ENCODE measurements at places on chromosomes 5 and 9.

DNA sequence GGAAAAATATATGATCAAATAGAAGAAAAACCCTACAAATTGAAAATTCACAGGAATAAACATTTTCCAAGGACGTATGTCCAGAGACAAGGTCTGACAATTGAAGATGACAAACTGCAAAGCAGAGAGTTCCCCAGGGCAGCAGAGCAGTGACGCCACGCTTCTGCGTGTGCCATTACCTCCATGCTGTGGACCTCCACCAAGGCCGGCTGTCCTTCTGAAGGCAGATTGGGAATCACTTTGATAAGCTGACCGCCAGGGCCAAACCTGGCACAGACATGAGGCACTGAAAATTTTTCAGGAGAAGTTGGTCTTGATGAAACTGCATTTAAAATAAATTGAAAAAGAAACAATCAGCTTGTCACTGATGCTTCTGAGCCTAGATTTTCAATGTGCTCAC is 18.6 kb downstream of the SEC16A start:
- DNase-seq = no peak

DNA sequence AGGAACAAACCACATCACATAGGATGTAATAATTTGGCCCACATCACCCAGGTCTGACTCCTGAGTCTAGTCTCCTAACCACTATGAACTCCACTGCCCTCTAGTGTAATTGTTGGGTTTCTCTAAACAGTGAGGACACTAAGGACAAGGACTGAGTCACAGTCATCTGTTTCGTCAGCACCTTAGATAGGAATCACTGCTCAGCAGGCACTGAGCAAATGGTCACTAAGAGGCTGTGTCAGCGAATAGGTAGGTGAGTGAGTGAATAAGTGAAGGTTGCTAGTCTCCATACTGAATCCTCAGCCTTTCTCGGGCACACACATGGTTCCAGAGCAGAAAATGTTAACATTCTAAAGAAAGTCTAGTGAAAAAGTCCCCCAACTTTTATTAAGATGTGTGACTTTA is 278.6 kb downstream of the SPOCK1 start:
- DNase-seq = peak; percentile 71

DNA sequence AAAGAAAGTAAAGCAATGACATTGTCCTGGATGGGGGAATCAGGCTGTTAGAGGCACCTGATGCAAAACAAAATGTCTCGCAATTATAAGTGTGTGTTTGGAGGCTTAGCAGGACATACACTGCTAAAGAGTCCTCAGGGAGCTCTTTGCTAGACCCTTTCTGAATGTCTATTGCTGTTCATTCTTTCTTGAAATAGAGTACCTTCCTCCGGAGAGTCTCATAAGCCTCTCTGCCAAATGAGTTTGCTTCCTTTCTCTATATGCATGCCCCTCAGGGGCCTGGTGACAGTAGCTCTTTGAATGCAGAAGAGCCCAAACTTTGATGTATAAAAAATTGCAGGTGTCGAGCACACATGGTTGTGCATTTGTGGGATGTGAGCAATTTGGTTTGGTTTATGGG is 26.4 kb upstream of the ADAMTSL1 start:
- no peak for DNase-seq

DNA sequence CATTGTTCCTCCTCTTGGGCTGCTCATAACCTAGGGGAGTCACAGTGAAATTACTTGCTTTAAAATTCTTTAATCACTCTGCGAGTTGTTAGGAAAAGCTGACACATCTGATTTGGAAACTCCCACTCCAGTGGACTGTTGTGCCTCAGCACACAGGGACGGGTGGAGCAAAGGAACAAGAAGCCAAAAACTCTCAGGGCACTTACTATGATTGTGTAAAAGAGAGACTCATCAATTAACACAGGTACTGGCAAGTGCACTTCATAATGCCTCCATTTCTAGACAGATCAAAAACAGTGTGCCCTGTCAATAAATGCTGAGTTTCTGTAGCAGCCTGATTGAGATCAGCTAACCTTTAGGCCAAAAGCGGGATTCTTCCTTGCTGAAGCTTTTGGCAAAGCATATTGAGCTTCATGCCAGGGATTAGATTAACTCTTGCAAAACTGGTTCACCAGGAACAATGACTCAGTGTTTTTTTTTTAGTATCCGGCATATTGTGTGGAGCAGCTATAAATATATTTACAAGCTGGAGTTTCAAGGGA is 55.9 kb downstream of the TMC1 start:
- peak; percentile 70 for DNase-seq

DNA sequence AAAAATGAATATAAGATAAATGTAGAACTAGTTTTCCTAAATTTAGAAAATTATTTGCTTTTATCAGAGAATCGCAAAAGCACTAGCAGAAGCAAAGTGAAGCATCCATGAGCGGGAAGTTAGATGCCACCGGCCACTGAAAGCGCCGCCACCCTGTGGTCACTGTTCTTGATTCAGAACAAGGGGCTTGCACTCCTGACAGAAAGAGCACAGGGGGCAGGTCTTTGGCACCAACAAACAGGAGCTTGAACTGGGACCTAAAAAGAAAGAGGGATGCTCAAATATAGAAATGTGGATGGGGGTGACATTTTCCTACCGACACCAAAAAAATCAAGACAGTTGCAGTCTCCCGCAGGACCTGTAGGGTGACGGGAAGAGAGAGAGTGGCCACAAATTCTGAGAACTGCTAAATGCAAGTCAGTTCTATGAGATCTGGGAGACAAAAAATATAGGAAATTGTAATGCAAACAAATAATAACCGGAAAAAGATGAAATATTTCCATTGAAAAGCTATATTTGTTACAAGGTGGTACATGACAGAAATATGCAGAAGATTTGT is 144.3 kb downstream of the CDH12 start:
- no peak for DNase-seq

GRCh38 chr9:132627106-132627505 is 42.7 kb downstream of the DDX31 start:
- no peak for DNase-seq

- no peak for DNase-seq
These were observed 677.0 kb downstream of the TAF11L14 start for GRCh38 chr5:18311266-18311665.

DNA sequence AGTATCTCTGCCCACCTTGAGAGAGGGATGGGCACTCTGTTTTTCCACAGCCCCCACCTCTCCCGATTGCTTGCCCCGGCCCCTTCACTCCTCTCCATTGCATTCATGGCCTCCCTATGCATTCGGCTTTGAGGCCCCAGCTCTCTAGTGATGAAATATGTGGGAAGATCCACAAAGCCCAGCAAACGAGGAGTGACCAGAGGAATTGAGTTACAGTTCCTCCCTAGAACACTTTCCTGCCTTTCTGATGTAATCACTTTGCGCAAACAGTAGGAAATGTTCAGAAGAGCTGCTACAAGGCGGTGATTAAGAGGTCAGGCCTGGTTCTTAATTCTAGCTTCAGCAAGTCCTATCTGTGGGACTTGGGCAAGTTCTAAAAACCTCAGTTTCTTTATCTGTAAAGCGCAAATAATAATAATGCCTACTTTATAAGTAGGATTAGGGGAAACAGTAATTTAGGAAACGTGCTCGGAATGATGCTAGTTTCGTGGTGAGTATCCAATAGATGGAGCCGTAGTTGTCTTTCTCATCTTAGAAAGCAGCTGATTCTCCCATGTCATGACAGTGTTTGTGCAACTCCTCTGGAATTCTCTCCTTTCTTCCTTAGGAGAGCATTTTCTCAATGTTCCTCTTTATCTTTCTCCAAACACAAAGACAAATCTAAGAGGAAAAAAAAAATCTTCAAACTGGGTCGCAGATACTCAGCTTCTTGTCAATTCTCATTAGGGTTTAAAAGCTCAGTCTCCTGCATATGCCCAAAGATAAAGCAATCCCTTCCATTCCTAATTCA is 99.5 kb upstream of the MSX2 start:
- no peak for DNase-seq

DNA sequence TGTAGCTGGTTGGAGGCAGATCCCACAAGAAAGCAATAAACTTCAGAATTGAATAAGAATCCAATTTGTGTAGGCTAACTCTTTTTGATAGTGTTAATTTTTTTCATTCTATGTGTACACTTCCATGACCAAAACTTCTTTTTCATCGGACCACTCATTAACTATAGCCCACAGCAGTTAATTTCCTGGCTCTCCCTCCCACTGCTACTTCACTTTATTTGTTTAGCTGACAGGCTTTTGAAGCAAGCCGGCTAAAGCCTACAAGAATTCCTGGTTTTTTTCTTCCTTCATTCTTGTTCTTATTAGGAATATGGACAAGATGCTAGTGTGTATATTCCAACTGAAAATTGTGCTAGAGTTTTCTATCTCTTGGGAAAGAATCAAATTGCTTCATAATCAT is 329.2 kb upstream of the CCNH start:
- no peak for DNase-seq

GRCh38 chr5:176189857-176190256 is 48.4 kb upstream of the SIMC1 start:
- DNase-seq = no peak

GRCh38 chr5:25568989-25569625 is 924.3 kb upstream of the CDH10 start:
- DNase-seq = no peak

- no peak for DNase-seq
These were observed 97.3 kb downstream of the KCNT1 start for GRCh38 chr9:135799261-135799660.

DNA sequence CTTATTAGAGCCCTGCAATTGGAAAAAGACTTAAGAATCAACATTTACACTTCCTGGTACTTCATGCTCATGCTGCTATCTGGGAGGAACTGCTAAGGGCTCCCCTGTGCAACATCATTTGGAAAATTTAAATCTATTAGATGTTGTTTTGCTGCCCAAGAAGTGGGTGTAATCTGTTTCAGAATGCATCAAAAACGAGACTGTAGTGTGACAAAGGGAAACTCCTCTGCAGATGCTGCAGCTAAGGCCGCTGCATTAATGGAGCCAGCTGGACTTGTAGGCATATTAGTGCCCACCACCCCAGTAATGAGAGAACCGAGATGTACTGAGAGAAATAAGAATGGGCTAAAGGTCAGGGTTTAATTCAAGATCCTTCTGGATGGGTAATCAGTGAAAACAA is 11.1 kb upstream of the PAIP1 start:
- no peak for DNase-seq

DNA sequence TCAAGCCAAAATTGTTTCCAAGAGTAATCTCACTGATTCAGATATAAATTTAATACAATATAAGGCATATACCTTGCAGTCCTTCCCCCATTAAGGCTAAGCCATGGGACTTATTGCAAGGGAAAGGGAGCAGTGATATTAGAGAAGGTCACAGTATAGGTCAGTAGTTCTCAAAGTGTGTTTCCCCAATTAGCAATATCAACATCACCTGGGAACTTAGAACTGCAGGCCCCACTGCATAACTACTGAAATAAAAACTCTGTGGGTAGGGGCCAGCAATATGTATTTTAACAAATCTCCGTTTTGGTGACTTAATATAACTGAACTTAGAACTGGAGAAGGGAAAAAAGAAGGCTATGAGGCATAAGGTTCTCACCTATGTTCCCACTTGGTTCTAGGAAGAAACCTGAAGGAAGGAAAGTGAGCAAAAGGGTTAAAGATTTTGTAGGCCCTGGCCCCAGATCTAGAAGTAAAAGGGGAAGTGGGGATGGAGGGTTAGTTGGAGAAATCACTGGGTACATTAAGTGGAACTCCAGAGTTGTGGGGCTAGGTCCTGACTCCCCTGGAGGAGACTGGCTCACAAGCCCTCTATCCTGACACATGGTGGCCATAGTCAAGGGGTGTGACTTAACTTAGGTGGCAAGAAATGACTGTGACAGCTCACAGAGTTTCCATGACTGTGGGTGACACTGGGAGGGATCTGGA is 40.7 kb downstream of the WDR36 start:
- no peak for DNase-seq

DNA sequence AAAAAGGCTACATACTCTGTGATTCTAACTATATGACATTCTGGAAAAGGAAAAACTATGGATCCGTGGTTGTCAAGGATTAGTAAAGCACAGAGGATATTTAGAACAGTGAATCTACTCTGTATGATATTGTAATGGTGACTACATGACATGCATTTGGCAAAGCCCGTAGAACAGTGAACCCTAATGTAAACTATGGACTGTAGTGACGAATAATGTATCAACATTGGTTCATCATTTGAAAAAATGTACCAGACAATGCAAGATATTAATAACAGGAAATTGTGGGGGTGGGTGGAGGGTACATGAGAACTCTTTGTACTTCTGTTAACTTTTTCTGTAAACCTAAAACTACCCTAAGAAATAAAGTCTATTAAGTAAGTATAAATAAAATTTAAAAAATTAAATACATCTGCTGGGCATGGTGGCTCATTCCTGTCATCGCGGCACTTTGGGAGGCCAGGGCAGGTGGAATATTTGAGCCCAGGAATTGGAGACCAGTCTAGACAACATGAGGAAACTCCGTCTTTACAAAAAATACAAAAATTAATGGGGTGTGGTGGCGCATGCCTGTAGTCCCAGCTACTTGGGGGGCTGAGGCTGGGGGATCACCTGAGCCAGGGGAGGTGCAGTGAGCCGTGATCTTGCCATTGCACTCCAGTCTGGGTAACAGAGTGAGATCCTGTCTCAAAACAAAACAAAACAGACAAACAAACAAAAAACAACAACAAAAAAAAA is 101.7 kb upstream of the TBC1D2 start:
- DNase-seq = no peak

DNA sequence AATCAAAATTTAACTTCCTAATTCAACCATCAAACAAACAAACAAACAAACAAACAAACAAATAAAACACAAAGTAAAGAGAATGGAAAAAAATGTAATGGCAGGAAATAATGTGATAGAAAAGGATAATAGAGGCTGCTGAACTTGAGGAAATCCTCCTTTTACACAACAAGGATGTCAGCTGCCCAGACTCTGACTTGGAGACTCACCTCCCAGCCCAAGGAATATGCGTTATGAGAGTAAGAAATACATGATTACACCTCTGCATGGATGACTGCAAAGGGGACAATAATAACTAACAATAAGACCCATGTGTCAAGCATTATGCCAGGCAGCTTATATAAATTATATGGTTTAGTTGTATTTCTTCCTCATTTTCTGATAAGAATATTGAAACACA is 46.6 kb upstream of the JAK2 start:
- DNase-seq = no peak

GRCh38 chr9:118473521-118473920 is 769.3 kb downstream of the TLR4 start:
- no peak for DNase-seq

GRCh38 chr5:116575326-116576052 is 866 bp upstream of the SEMA6A start:
- DNase-seq = no peak

DNA sequence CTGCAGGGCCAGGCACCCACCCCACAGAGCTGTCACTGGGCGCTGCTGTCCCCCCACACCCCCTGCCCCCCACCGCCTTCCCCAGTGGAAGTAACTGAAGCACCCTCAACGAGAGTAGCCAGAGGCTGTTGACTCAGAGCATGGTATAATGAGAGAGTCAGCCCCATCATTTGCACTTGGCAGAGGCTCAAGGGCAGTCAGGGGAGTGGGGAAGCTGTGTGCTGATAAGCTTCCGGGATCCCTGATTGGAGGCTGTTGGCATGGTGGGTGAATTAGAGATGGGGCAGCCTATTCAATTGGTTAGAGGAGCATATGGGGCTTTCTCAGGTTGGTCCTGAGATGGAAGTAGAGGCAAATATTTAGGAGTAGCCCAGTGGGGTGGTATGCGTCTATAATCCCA is 77.1 kb upstream of the GOLM1 start:
- DNase-seq = no peak

Data from HFF-Myc (cell line).